ENCODE measurements at places on chromosomes 5 and 9.

DNA sequence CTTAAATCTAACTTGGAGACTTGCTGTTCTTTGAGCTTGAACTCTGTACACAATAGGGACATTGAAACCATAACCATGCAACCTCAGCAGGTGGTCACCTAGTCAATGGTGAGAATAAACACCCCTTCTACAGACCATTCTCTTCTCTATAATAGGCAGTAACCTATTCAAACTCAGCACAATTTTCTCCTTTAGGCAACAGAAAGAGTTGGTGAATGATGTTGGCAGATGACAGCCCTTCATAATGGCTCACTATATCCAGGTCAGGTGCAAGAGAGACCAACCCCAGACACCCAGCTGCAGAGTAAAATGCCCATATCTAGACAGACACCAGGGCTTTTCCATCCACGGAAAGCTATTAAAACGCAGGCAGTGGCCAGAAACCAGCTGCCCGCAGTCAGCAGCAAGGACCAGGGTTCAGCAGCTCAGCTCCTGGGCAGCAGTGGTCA is 106.7 kb downstream of the SERINC5 start:
- no peak for DNase-seq

- DNase-seq, result no peak
Observed at GRCh38 chr5:172361566-172362238, 78.1 kb upstream of the UBTD2 start.

DNA sequence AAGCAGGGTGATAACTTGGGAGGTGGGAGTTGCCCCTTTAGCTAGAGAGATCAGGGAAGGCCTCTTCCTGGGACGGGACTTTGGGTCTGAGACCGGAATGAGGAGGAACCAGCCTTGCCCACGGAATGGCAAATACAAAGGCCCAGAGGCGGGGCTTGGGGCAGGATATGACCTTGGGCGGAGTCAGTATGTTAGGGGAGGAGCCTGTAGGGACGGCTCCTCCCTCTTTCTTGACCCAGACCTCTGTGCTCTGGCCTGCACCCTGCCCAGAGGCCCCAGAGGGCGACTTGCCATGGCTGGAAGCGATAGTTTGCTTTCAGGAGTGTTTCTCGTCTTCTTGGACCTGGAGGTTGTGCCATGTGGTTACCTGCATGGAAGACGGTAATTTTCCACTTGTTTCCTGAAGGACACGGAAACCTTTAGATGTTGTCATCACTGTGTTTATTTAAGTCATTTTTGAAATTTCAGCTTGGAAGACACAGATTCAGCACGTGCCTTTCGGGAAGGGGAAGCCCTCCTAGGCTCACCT is 85.6 kb downstream of the DAB2IP start:
- no peak for DNase-seq

DNA sequence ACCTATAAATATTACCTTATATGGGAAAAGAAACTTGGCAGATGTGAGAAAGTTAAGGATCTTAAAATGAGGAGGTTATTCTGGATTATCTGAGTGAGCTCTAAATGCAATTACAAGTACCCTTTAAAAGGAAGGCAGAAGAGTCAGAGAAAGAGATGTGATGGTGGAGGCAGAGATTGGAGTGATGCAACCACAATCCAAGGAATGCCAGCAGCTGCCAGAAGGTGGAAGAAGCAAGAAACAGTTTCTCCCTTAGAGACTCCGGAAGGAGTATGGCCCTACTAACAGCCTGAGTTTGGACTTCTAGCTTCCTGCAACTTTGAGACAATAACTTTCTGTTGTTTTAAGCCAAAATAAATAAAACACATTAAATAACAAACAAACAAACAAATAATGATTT is 108.7 kb upstream of the PRLR start:
- no peak for DNase-seq

- no peak for DNase-seq
Observed at GRCh38 chr5:61623401-61624069, 291.5 kb downstream of the ZSWIM6 start.

DNA sequence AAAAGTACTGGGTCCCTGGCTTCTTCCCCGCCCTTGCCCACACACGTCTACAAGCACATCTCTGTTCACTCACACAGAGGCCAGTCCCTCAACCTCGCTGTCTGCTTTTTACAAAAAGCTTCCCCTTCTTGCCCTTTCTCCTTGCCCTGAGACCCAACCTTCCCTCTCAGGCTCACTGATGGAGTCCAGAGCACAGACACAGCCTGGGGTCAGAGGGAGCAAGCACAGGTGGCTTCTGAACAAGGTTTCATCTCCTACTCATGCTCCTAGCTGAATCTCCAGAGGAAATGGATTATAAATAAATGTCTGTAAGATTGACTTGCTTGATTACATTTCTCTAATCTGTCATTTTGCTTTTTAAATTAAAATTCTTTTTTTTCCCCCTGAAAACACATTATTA is 101.8 kb downstream of the ICE1 start:
- no peak for DNase-seq

DNA sequence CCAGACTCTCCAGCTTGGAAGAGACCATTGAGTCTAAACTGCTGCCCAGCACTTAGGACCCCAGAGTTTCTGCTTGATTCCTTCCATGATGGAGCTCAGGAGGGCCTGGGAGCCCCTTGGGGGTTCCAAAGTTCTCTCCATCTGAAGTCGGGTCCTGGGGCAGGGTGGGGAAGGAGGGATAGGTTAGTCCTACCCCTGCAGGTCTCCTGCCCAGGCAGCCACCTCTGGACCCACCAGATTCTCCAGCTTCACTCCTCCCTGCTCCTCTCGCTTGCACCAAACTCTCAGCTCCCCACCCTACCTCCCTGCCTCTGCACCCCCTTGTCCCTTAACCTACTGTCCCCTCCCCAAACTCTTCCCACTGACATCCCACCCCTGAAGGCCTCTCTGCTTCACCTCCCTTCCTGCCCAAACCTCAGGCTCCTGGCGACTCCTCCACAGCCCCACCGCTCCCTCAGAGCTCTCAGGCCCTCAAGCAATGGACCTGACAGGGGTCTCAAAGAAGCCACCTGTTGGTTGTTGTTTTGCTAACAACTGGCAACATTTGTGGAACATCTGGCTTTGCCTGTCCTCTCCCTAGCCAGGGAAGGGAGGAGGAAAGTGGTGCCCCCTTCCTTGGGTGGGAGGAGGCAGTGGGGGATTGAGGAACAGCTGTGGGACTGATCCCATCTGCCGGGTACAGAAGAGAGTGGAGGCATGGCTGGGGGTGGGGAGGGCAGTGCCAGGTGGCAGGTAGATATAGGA is 137.5 kb downstream of the RGS3 start:
- DNase-seq, result no peak

- no peak for DNase-seq
Observed at GRCh38 chr5:23139338-23140171, 286.4 kb upstream of the CDH12 start.

DNA sequence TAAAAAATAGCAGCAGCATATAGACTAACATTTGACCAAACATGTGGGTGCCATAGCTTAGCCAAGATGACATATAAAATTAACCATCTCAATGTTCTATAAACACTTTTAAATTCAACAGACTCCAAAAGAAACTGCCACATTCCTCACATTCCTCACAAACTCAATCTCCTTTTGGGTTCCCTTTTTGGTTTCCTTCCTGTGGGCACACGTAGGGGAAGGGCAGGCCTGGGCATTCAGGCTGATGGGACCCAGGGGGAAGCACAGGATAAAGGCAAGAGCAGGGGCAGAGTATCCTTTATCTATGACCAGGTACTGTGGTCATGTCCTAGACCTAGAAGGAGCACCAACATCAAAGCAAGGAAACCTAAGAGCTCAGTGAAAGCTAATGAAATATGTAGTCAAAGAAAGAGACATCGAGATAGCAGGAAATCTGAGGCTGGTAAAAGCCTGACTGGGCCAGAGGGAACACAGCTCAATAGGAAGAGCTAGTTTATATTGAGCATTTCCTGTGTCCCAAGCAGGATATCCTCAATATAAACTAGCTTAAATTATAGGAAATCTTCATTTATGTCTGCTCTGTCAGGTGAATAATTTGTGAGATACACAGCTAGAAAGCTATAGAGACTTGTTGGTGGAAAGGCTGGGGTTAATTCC is 13.6 kb upstream of the ERAP1 start:
- no peak for DNase-seq

DNA sequence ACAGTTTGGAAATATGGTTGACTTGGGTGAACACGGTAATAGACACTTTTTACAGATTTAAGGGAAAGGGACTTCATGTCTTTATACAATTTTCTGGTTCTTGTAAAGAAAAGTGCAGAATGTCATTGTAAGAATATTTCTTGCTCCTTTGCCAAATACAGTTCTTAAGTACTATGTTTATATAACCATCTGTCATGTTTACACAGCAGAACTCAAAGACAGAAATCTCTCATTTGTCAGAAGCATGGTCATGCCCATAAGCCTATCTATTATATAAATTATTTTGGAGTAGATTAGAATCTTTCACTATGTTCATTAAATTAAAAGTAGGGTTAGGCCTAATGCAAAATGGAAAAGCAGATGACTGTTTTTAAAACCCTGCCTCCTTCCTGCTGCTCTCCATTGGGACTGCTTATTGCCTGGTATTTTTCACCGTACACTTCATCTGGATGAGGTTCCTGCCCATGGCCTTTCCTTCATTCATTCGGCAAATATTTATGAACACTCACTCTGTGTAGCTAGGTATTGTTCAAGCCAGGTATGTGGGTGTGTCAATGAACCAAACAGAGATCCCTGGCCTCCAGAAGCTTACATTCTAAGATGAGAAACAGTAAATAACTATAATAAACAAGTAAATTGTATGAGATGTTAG is 558.1 kb downstream of the NR2F1-AS1 start:
- no peak for DNase-seq

DNA sequence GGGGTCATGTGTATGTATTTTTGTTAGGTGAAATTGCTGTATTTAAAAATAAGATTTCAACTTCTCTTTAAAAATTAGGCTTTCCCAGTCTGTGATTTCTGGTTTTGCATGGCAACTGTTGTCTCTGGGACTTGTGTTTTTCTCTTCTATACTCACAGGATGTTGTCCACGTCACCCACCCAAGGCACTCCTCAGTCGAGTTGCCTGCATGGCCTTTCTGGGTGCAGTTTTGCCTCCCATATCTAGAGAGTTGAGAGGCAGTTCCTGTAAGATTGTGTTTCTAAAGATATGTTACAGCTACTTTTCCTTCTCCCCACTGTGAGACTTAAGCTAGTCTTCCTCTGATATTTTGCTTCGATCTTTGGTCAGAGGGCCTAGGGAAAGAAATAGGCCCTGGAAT is 2.3 kb upstream of the ASPN start:
- no peak for DNase-seq

DNA sequence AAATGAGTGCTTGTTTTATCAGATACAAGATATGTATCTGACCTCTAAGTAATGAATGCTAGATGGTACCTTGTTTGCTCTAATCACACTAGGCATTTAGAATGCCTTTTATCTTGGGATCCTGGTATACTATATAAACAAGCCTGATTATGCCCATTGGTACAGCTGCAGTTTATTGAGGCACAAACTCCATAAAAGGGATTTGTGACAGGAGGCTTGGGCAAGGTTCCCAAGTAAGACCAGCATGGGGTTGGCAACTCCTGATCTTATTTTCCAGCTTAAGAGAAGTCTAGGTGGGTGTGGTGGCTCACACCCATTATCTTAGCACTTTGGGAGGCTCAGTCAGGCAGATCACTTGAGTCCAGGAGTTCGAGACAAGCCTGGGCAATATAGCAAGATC is 93.9 kb upstream of the DMRT1 start:
- DNase-seq, result no peak

- DNase-seq, result peak; percentile 9
Observed at GRCh38 chr5:82349652-82350051, 71.5 kb upstream of the RPS23 start.

- no peak for DNase-seq
Observed at GRCh38 chr5:28734396-28734795, 1696.0 kb upstream of the CDH9 start.

DNA sequence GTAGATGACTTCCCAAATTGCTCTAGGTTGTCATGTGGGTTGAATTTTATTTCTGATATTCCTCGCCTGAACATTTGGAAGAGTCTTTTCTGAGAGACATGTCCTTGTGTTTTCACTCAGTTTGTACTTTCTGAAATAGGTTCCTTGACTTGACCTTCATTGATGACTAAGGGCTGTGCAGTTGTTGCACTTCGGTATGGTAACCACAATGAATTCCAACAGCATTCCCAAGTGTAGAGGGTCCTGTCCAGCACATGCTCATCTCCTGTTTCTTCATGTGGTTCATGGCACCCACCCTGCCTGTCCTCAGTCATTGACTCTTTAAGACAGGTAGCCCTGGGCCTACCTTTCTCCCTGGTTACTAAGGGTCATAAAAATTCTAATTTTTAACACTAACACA is 527.8 kb downstream of the MTRR start:
- DNase-seq, result no peak

DNA sequence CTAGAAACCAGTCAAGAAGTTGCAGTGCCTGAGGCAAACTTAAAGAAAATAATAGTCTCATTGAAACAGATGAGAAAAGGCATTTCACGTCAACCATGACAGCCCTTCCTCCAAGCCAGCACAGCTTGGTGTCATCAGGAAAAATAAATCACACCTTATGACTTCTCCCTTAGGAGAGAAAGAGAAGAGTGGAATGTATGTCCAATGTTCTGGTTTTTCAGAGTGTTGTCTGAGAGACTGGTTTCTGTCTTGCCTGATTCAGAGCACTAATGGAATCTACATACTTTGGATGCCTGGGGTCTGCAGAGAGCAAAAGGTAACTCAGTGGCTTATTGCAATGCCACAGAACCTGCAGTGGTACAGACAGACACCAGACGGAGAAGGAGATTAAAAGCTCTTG is 105.5 kb upstream of the PDE4D start:
- no peak for DNase-seq
